ENCODE measurements at places on chromosomes 3 and 15. TPM values are rescaled to one million over a fixed set of nuclear protein-coding genes. Genes with fewer than 3 reads are reported as not detected.

The SNUPN gene
- 26.9 TPM for total RNA-seq

The CACNA2D2 gene
- 0.73 TPM for total RNA-seq

The B3GALNT1 gene
- total RNA-seq: 1.8 TPM

The GABRA5 gene
- total RNA-seq: not detected

The FBN1 gene
- total RNA-seq: 0.13 TPM

The SLC12A6 gene
- 20.6 TPM for total RNA-seq

The KIF15 gene
- total RNA-seq: 21.7 TPM

The DUOX2 gene
- total RNA-seq: not detected

The SRPRB gene
- 128 TPM for total RNA-seq

DNA sequence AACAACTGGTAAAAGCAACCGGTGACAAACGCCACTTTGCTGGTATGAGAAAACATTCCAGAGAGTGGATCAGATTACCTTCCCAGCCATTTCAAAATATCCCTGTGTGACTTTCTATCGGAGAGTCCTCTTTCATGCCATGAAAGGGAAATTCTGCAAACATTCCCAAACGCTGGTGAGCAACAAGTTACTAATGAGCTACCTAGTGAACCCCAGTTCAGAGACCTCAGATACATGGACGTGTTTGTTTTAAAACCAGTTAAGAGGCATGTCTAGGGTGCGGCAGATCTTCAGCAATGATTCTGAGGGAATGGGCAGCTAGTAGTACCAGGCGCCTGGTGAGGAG, 418.2 kb upstream of the NR2F2 start:
- DNase-seq: no peak

GRCh38 chr15:88974392-88974791, 61.2 kb upstream of the MFGE8 start:
- no peak for DNase-seq

DNA sequence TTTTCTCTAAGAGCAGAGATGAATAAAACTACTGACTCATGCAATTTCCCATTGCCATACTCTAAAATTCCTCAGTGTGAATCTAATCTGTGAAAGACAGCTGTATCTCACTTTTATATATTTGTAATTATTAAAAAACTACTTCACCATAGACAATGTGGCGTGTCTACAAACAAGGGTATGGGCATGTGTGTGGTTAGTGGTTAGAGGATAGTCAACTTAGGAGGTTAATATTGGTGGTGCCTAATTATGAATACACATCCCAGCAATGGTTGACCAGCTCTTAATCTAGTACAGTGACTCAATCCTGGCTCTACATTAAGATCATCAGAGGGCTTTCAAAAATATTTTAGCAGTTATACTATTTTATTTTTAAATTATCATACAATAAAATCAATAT, 94.5 kb downstream of the GOLIM4 start:
- no peak for DNase-seq

DNA sequence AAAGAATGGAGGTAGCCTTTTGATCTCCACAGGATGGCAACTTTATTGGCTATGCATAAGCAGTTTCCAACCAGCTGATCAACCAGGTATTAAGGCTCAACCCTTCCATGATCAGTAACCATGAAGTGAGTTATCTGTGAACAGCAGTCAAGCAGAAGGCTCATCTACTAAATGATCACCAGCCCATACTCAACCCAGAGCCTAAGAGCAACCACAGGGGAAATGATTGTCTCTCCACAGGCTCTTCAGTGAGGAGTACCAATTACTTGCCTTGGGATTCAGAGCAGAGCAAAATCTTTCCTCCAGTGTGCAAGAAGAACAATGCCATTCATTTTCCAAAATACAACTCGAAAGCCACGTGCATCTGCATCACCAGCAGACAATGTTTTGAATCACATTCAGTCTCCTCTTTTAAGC, 754.8 kb downstream of the ROBO1 start:
- DNase-seq: no peak

DNA sequence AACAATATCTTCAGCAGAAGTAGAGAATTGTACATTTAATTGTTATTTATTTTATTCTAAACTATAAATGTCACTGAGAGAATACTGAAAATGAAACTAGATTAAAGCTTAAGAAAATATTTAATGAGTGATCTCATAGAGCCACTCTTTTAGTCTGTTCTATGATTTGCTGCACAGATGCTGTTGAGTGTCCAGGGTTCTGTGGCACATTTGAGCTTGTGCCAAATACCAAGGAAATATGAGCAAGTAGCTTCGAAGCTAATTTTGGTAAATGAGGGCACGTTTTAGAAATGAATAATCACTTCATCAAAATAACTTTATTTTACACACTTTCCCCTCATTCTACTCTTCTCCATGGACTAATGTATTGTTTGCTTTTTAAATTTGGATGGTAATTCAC, 53.6 kb upstream of the THRB start:
- no peak for DNase-seq

DNA sequence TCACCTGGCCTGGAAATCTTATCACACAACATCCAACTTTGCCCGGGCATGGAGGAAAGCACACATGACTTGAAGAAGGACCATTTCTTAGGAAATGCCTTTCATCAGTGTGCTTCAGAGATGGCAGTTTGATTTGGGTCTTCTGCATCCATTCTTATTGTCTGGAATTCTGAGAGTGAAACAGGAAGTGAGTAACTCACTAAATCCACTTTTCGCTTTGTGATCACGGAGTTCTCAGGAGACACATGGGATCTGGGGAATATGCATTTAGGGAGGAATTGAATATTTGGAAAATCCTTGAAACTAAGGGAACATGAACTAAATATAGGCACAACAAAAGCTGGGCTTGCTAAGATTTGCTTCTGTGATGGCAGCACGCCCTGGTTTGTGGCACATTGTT, 212.5 kb upstream of the FEZF2 start:
- no peak for DNase-seq

DNA sequence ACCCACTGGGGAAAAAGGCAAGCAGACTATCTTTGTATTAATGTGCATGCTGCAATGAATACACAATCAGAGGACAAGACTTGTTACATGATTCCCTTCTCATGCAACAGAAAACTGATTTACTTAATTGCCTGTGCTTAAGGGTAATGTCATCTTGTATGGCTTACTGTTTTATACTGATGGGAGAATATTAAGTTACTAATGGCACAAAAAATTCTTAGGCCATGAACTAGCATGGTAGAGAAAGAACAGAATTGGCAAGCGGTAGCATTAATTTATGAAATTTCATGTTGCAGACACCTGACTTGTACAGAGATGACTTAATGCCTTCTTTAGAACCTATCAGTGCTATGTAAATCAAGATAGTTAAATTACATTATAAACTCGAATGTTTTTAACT, 282.3 kb downstream of the CNTN3 start:
- no peak for DNase-seq

DNA sequence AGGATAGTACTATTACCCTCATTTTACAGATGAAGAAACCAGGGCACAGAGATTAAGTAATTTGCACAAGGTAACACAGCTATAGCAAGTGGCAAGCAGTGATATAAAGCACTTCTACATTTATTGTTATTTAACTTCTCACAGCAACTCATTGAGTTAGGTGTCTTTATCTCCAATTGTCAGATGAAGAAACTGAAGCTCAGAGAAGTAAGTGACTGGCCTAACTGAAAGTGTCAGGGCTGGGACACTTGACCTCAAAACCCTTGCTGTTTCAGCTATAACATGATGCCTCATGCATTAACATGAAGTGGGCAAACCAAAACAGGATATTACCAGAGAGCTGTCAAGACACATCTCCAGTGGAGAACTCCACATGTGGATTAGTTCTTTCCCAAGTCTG, 65.8 kb upstream of the LEKR1 start:
- DNase-seq: no peak

DNA sequence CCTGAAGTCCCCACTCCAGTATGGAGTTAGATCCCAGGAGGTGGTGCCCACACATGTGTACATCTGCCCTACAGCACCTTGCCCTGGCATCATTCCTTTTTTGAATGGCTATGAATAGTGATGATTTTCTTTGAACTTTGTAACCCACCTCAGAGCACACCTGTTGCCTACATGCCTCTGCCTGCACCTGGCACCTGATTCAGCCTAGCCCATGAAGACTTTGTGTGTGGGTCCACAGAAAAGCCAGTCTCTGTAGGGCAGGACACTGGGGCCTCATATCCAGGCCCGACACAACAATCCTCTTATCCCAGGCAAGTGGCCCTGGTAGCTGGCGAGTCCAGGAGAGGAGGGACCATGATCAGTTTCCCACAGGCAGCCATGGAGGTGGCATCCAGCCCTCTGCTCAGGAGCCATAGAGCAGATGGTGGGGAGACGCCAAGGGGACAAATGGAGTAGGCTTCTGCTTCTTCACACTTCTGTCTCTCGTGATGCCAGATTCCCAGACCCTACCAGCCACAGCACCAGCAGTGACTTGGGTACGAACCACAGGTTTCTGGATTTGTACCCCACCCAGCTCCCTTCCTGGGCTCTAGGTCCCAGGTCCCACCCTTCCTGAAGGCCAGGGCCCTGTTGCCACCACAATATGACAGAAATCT, 230.7 kb downstream of the UACA start:
- no peak for DNase-seq

DNA sequence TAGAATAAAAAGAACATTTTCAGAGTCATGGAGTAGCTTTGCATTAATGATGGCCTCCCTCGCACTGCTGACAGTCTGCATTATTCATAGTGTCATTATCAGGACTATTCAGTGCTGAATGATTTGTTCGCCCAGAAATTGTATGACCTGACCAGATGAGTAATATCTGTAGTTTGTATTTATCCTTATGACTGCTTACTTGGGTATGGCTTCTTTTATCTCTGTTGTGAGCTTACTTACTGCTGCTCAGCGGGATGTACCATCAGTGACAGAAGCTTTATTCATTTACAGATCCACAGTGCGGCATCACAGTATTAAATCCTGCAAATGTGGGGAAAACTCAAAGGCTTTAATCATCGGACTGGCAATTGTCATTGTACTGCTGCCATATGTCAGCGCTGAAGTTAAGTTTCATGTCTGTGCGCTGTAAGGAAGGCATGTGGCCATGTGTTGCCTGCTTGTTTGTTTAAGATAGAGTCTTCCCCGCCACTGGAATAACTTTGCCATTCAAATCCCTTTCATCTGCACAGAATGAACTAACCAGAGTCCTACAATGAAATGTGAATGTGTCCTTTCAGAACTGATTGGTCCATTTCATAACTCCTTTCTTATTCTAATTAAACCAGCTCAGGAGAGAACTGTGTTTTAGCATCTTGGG, 262.2 kb downstream of the CHL1 start:
- no peak for DNase-seq

- DNase-seq: no peak
Measured at GRCh38 chr3:157586293-157586692, 83.1 kb upstream of the VEPH1 start.

DNA sequence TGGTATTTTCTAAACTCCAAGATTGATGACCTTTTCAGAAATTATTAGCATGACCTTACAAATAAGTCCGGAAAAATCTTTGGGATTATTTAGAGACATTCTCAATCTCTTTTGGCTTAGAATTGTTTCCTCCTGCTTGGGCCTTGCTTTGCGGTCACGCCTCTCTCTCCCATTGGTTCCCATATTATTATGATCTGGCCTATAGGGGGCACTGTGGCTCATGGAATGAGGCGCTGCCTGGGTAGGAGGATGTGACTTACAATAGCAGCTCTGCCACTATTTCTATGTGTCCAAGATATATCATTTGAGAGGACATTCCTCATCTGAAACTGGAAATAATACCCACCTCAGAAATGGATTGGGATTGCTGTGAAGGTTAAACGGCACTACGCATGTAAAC, 464.9 kb downstream of the MFSD1 start:
- DNase-seq: no peak

- DNase-seq: no peak
Measured at GRCh38 chr15:63256433-63257274, 20.8 kb upstream of the APH1B start.

DNA sequence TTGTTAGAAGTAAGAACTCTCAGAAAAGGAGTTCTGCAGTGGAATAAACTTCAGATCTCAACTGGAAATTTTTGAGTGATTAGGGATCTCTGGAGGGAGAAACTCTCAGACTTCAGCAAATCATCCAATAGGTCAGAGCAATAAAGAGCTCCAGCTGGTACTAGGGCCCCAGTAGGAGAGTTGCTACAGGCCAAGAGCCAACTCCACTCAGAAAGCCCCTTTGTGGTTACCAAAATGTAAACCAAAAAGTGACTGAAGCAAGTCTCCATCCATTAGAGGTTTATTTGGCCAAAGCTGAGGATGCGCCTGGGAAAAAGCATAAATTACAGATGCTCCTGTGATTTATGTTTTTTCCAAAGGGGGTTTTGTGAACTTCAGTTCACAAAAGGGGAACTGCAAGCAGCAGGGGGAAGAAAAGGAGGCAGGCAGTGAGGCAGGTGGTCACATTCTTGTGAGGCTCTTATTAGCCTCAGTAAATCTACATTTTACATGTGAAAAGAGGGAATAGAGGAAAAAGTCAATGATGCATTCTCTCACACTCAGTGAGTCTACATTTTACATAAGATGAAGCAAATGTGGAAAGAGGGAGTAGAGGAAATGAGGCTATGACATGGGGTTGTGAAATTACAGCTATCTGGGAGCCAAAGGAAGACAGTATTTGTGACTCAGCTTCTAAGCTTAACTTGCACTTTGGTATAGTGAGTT, 92.4 kb upstream of the DAZL start:
- DNase-seq: no peak

DNA sequence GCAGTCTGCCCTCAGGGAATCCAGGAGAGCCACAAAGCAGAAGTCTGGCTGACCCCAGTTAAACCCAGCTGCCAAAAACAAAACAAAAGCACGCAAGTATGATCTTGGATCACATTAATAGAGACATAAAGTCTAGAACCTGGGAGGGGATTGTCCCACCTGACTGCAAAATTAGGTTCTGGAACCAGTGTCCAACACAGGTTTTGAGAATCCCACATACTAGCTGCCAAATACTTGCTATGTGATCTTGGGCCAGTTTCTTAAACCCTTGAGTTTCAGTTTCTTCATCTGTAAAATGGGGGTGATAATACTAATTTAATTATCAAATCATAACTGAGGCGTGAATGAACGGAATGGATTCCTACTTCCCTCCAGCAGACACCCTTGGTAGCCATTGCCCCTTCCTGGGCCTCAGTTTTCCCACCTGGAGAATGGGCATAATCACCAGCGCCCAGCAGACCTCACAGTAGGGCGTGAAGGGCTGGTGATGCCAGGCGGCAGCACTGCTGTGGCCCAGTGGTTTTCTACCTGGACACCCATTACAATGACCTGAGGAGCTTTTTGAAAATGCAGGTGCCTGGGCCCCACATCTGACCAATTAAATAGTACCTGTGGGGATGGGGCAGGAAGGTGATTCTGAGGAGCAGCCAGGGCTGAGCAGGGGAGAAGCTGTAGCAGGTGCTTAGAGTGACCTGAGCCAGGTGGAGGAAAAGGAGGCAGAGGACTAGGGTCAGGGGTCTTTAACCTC, 32.2 kb downstream of the GRIP2 start:
- no peak for DNase-seq

GRCh38 chr15:48671103-48672022, 25.9 kb upstream of the FBN1 start:
- no peak for DNase-seq

GRCh38 chr15:80228959-80229610, 22.9 kb downstream of the CTXND1 start:
- no peak for DNase-seq

GRCh38 chr3:193996221-193996620, 139.7 kb upstream of the HES1 start:
- no peak for DNase-seq

Data from CD8-positive, alpha-beta memory T cell (primary cell).